T-helper 17 cell (primary cell): ENCODE measurements at places on chromosomes 4 and X.

GRCh38 chr4:112927544-112927943, 121.9 kb upstream of the ANK2 start:
- no peak for DNase-seq

DNA sequence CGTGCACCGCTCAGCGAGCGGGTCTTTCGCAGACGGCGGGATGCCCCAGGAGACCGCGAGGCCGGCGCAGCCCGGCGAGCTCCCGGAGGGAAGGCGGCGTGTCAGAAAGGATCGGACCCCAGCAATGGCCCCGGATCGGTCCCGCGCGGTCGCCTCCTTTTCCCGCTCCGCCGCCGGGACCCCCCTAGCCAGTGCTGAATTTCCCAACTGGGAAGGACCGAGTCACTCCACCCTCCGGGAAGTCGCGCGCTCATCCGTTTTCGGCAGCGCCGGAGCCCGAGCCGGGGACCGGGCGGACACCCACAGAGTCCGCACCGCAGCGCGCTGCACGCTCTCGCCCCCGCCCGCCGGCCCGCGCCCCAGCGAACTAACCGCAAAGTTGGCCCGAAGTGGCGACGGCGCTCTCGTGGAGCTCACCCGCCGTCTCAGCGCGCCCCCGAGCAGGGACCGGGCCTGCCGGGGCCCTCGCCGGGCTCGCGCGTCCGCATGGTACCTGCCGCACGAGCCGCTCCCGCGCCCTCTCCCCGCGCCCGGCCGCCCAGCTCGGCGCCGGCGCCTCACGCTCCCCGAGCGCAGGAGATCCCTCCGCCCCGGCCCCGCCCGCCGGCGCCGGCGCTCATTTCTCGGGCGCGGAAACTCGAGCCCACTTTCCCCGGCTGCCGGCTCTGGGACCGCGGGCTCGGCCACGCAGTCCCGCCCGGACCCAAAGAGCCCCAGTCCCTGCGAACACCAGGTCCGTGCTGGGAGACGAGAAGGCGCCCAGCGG, at the start of gene FAT1:
TSS of gene FAT1 (minus strand) at position 565 of the 766 bp plus-strand sequence. CDS start 14,029 bp downstream, outside the sequence.
- no peak for DNase-seq

GRCh38 chrX:111868726-111869638, 7.0 kb upstream of the TRPC5OS start:
- no peak for DNase-seq

- no peak for DNase-seq
Measured at GRCh38 chr4:7432531-7433375, 2.0 kb downstream of the PSAPL1 start.

GRCh38 chr4:108369035-108369655, 200.4 kb upstream of the LEF1 start:
- DNase-seq = no peak

DNA sequence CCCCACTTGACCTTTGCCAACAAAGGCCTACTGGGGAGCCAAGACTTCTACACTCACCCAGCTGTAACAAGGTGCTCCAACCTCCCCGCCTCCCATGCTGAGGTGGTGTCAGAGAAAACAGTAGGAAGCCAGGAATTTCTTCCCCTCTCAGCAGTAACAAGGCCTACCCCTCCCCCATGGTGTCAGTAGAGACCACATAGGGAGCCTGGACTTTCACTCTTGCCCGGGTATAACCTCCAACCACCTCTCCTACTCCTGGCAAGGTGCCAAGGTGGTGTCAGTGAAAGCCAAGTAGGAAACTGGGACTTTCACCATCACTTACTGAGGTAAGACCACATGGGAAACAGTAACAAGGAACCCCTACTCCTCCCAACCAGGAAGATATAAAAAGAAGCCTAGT, 93.1 kb downstream of the SLC16A2 start:
- DNase-seq = no peak

DNA sequence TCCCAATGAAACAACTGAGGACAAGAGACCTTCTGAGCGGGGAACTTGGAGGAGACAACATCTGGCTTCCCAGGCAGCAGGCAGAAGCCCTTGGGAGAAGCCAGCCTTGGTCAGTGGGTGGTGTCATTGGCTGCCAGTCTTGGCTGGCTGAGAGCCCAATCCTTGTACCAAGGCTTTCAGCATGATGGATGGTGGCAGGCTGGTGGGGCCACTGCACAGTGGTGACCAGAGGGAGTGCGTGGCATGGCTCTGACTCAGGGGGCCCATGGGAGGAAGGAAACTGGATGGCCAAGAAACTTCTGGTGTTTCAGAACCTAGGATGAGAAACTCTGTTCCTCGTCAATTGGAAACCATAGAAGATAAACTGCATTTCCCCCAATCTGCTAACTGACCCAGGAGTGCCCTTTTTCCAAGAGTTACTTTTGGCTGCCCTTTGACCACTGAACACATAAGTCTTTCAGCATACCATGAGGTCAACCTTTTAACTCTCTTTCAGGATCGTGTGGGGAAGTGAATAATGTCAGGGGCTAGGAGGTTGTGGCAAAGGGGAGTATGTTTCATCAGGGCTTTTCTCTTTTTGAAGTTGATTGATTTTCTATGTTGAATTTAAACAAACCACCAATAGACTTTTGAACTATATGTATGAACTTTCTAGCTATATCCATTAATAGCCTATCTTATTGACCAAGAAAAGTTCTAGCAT, 60.9 kb downstream of the SOWAHB start:
- no peak for DNase-seq

GRCh38 chr4:177975315-177975987, 533.2 kb upstream of the AGA start:
- DNase-seq = no peak
